Activated naive CD8-positive, alpha-beta T cell treated with anti-CD3 and anti-CD28 coated beads, Interleukin-2, amount 50 U/mL, for 24 hours (primary cell): ENCODE measurements at places on chromosomes 1 and 21.

GRCh38 chr1:59732214-59732955 lies 82.4 kb upstream of the HOOK1 start:
- no peak for DNase-seq

DNA sequence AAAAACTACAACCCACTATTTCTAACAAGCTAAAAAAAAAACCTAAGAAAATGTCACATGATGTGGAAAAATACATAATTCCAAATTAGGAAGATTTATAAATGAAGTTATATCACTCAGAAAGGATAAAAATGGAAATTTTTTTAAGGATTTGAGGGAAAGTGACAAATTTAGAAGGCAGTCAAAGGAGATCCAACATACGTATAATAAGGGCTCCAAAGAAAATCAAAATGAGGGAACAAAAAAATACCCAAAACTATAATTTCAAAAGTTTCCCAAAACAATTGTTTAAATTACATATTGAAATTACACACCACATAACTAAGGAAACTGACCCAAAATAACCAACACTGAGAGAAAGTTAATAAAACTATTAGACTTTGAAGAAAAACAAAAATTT lies 381.1 kb upstream of the KAZN start:
- DNase-seq, result no peak

DNA sequence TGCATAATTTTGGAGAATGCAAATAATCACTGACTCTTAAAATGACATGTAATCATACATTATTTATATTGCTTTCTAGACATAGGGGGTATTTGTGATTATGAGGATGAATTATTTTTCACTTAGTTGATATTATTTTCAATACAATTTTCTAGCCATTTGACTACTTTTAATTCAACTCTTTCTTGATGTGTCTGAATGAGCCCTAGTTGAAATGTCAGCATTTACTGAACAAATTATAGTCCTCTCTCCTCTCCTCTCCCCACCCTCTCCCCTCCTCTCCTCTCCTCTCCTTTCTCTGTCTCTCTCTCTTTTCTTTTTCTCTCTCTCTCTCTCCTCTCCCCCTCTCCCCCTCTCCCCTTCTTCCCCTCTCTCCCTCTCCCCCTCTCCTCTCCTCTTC lies 194.6 kb downstream of the GPR52 start:
- no peak for DNase-seq

DNA sequence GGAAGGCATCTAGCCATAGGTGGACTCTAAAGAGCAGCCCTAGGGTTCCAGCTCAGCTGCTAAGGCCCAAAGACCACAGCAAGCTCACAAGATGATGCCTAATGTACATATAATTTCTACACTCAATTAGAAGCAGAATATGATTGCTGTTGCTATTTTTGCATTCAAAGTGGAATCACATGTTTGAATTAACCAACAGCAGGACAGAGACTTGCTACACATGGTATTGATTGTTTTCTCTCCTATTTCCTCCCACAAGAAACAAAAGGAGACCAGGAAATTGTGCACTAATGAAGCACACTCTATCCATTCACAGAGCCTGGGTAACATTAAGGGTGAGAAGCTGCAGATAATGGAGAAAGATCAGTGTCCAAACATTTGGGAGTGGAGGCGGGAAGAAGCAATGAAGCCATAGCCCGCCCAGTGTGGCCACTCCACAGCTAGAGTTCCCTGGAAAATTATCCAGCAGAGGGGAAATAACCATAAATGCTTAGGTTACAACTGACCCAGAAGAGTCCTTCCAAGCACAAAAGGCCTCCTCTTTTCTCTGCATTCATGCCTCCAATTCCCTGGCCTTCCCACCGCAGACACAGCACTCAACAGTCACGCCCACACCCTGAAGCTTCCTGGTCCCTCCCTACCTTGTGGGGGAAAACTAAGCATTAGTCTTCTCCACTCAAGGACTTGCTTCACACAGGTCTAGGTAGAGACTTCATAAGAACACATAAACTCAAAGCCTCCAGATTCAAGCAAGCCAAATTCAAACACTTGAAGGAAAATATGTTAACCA lies 7.5 kb downstream of the CNN3 start:
- DNase-seq, result no peak

DNA sequence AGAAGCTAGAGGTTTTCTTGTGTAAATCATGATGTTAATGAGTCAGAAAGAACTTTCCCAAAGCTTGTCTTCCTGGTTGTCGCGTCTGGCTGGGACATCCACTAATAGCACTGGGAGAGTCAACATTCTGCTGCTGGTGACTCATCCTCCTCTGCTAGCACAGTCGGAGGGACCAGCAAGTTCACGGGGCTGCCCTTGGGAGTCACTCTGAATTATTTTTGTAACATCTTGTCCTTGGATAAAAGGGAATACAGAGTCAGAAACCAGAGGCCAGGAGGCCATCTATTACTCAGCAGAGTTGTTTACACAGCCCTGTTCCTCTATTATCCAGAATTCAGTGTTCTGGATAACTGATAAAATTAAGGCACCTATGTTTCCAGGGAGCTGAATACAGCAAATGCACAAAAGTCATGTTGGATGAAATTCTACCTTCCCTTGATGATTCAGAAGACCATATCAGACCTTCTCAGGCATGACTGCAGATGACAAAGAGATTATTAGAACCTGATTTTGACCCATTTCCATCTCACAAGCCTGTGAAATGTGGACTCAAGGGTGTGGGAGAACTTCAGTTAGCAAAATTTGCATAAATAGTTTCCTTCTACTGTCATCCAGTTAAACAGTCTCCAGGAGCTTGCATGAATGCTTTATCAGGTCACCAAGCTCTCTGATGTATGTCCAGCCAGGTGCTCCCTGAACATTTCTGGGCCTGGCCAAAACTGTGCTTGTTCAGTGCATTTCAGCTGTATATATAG lies 68.1 kb downstream of the JAK1 start:
- DNase-seq, result peak; percentile 37

DNA sequence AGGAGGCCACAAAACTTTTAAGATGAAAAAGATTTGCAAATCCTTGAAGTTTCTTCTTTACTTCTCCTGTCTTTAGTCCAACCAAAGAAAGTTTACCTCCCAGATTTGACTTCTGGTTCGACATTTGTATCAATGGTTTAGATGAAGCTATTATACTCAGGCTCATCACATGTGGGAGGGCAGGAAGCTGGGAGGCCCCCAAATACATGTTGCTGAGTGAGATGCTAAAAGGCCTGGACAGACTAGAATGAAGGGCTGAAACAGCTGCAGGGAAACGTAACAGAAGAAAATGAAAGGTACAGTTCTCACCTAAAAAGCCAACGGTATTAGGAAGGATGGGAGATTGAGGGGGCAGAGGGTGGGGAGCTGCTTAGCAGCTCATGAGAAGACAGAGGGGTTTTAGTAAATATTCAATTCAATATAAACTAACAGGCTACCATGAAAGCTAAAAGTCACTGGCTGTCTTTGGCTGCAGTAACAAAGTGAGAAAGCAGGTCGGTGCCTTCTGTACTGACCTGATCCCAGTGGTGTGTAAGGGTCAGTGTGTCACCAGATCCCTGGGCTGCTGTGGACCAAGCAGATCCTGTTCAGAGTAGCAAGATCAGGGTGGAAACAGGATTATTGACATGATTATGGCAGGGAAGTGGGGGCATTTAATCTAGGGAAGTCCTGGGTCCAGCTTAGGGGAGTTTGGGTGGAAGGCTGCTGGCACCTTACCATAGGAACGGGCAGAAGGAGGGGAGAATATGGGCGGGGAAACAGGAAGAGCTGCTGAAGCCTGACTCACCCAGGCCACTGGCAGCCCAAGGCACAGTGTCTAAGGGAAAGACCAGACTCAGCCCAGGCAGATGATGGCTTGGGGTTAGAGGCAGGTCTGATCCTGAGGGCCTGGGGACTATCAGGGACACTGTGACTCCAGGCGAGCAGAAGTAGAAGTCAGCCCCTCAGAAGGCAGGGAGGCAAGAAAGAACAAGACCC lies 60.4 kb downstream of the KCNN3 start:
- peak; percentile 36 for DNase-seq

GRCh38 chr1:89863165-89863830 lies 42.5 kb downstream of the LRRC8D start:
- DNase-seq, result no peak

DNA sequence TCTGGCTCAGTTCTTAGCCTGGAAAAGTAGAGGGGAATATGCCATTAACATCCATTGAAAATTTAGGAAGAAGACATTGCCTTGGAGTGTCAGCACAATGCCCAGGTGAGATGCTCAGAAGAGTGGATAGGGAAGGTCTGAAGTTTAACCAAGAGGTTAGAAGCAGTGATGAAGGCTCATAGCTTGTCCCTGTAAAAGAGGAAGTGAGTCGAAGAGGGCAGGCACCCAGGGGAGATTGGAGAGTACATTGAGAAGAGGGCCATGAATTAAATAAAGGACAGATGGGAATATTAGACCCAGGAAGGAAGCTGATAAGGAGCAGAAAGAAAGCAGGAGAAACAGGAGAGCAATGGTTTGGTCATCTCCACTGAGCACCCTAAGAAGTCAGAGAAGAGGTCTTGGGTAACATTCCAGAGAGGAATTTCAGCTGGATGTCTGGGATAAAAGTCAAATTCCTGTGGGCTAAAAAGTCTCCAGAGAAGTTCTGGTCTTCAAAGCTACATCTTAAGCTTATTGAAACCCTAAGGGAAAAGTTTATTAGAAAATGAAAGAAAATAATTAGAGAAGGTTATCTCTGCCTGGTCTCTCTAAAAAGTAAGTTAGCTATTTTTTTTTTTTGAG lies 17.3 kb downstream of the C8B start:
- DNase-seq, result no peak

GRCh38 chr1:47434051-47434842 lies 3.6 kb upstream of the FOXD2 start:
- DNase-seq, result no peak

DNA sequence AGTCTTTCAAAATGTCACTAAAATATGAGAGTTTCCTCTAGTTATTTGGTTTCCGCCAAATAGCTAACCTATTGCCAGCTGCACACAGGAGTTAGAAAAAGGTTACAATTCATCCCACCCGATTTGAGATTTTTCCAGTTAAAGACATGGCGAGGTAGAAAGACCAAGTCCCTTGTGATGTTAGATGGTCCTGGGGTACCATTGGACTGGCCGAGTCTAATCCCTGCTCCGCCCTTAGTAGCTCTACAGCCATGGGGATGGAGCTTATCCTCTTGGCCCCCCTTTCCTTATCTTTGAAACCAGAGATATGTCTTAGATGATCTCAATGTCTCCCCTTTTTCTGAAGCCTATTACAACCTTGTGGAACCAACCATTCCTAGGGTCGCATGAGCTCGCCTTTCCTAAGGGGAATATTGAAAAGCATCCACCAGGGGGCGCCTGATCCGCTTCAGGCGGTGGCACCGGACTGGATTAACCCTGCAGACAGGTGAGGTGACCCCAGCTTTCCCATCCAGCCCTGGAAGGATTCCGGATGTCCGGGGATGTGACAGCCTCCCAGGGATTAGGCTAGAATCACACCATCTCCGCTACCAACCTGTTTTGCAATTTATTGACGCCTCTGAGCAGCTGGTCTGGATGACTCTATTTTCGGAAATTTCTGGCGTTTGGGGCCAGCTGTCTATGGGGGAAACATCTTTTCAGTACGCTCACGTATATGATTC lies 68.3 kb upstream of the SIM2 start:
- peak; percentile 77 for DNase-seq

GRCh38 chr1:96016219-96016618 lies 705.4 kb upstream of the PTBP2 start:
- no peak for DNase-seq

GRCh38 chr1:116321766-116322175 lies 51.3 kb upstream of the ATP1A1 start:
- DNase-seq, result no peak

GRCh38 chr1:31020007-31020790 lies 45.3 kb downstream of the PUM1 start:
- DNase-seq, result no peak

DNA sequence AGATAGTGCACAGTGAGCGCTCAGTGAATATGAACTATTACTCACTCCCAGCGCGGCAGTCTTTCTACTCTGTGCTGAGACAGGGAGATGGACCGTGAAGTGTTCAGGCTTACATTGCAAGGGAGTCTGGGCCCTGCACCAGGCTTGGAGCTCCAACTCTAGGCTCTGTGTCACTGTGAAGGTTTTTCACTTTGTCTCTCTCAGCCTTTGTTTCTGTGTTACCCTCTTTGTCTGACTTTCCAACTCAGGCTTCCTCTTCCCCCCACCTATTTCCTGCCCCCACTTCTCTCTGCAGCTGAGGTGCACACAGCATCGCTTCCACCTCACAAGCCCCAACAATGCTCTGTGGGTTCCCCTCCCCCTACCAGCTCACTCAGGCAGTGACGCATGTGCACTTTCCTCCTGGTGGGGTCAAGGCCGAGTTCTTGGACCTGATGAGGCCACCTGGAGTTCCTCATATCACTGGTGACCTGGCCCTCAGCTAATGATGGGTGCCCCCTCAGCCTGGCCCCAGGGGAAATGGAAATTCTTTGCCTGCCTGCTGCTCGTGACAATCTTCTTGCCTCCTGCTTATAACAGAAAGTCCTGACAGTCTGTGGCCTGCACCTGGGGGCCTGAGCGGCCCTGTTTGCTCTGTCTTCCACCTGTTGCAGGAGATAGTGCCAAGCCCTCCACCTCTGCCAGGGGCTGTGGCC lies 1.1 kb upstream of the LCK start:
- peak; percentile 82 for DNase-seq

- DNase-seq, result no peak
These were observed 83.1 kb downstream of the WLS start for GRCh38 chr1:68149110-68149798.

- no peak for DNase-seq
These were observed 1.4 kb upstream of the FNDC5 start for GRCh38 chr1:32872192-32872460.

GRCh38 chr1:109089242-109090015 lies 1.1 kb upstream of the TMEM167B start:
- DNase-seq, result peak; percentile 51

DNA sequence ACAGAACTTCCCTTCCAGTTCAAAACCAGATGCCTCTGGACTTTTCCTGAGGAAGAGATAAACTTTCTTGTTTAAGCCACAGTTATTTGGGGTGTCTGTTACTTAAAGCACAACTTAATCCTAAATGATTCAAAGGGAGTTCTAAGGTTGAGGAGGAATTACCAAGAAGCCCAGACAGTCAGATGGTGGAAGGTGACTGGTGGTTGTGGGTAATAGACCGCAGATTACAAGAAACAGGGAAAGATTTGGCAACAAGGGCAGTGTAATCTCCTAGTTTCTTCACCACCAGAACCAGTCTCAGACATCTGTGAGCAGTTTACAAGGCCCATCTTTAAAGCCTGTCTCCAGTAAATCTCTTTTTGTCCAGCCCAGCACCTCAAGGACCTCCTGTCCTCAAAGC lies 130.1 kb upstream of the CTTNBP2NL start:
- DNase-seq, result no peak

- DNase-seq, result no peak
These were observed 15.2 kb downstream of the ZNF697 start for GRCh38 chr1:119632841-119633240.

- DNase-seq, result no peak
These were observed 476.3 kb upstream of the RUNX1 start for GRCh38 chr21:35525443-35525842.

GRCh38 chr1:113701429-113701828 lies 57.9 kb downstream of the PHTF1 start:
- DNase-seq, result no peak

- DNase-seq, result no peak
These were observed 53.5 kb downstream of the CAPN2 start for GRCh38 chr1:223765719-223766340.

GRCh38 chr1:20717452-20718342 lies at the start of gene KIF17:
TSS of gene KIF17 (minus strand) at chr1:20718007. CDS start at chr1:20717706, 301 bp downstream.
- DNase-seq, result peak; percentile 70
